T follicular helper cell (primary cell): ENCODE measurements at places on chromosomes 5 and 9.
A peak's percentile ranks its signal among the peaks of the same experiment; 100 is the strongest.

DNA sequence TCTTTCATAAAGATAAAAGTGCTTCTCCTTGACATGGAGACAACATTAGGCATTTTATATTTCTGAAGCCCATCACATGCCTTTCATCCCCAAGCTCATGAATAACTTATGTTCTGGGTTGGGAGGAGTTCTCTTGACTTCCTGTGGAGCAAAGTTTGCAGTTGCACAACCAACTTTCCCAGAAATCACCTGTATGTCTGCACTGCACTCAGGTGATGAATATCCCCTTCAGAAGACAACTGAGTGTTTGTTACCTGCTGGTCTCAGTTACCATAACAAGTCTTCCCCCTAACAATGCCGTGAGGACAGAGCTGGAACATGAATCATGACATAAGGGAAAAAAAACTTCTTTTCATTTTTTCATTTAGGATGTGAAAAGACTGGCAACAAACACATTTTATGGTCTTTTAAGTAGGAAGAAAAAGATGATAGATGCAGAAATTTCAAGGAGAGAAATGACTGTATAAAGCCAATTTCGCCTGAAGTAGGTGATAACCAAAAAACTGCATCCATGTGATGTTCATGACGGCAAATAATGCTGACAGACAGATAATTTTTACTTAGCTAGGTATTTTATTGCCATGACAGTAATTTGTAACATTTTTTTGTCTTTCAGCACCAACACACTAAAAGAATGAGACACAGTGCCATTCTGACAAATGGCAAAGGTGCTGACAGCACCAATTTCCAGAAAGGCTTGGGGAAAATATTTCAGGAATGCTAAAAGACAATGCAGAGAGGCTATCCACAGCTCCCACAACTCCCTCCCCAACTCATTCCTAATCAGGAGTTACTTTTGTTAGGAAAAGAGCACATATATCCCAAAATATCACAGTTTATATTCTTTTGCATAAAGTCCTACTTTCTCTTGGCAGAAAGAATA lies 656.3 kb downstream of the PRELID2 start:
- no peak for DNase-seq

- DNase-seq: no peak
These were observed 18.3 kb upstream of the IL33 start for GRCh38 chr9:6197330-6197729.

- no peak for DNase-seq
These were observed 10.2 kb upstream of the CDK7 start for GRCh38 chr5:69224520-69224919.

- no peak for DNase-seq
These were observed 114.7 kb downstream of the SNX18 start for GRCh38 chr5:54632131-54632701.

DNA sequence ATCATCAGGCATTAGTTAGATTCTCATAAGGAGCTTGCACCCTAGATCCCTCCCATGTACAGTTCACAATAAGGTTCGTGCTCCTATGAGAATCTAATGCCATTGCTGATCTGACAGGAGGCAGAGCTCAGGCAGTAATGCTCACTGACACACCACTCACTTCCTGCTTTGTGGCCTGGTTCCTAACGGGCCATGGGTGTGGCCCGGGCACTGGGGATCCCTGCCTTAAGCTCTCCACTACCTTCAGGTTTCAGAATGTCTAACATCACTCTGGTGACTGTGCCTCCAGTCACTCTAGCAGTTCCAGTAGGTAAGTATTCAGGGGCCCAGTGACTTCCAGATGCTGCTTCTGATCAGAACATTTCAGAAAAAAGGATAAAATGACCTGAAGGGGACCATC lies 152.4 kb downstream of the LRRC70 start:
- no peak for DNase-seq

GRCh38 chr5:1494780-1495524 lies 28.8 kb downstream of the LPCAT1 start:
- no peak for DNase-seq

GRCh38 chr9:16987026-16987425 lies 116.6 kb upstream of the BNC2 start:
- DNase-seq: no peak

- no peak for DNase-seq
These were observed 109.7 kb upstream of the LHFPL2 start for GRCh38 chr5:78758169-78758839.

DNA sequence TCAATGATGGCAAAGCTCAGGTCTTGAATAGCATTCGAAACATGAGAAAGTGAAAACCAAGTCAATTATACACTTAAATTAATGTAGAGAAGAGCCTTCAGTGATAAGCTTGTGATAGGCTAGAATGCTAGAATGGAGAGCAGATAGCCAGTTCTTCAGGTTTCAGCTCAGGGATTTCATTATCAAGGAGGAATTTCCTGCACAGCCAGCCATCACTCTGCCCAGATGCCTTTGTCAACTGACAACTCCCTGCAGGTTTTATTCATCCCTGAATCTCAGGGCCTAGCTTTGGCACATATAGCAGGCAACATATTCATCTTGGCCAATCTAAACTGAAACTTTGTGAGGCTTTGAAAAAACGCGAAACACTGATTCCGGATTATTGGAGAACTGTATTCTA lies 199.3 kb upstream of the CDH6 start:
- DNase-seq: no peak

DNA sequence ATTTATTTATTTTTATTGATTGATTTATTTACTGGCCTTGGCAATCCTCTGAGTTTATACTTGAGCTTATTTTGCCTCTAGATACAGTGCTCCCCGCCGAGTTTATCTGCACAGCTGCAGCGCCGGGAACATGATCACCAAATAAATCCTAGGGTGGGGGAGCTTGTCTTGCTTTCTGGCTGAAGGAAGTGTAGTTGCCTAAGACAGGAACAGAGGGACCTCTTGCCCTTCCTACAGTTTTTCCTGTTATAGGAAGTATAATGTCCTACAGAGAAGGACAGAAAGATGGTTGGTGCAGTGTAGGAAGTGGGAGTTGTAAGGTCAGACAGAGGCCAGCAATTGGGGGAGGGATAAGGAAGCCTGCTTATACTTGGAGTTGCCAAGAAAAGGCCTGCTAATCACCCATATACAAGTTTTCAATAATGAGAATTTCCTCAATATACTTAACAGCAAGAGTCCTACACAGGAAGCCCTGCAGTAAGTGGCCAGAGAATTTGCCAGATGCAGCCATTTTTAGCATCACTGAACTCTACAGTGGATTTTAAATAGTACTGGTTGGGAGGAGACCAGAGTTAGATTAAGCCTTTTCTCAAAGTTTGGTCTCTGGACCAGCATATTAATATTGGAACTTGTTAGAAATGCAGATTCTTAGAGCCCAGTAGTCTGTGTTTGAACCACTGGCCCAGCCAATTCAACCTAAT lies 7.7 kb downstream of the AOPEP start:
- no peak for DNase-seq

GRCh38 chr9:5714501-5715401 lies 85.8 kb downstream of the RIC1 start:
- DNase-seq: no peak

- no peak for DNase-seq
These were observed 30.2 kb upstream of the HSPA9 start for GRCh38 chr5:138605254-138605972.

DNA sequence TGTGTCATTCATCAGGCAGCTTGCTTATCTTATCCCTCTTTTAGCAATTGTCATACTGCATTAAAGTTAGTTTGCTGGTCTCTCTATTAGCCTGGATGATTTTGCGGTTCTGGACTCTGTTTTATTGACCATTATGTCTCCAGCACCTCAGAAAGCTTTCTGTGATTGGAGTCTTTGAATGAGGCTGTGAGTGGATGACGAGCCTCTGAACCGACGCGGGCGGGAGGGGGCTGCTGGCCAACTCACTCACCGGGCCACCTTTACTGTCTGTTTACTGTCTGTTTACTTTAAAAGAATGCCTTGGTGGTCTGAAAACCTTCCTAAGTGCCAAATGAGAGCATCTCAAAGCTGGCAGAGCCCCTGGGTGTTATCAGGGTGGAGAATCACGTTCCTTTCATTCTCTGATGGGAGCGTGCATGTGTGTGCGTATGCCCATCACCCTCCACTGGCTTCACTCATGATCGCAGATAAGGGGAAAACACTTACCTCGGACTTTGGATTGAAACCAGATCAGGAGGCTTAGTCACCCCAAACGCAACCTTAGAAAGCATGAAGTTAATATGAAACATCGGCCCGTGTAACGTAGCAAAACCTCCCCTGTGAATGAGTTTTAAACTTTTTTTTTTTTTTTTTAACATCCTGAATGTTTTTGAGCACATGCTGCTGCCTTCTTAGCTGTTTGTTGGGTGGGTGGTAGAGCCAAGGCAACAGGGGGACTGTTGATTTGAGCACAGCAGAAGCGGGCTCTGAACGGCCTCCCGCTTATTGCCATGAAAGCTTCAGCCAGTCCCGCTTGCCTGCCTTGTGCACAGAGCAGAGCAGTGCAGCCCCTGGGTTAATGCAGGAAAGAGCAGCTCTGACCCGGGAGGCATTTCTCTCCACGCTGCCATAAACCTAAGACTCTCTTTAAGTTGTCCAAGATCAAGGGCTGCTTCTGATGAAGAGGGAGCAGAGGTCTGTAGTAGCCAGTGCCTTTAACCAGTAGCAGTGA lies 173.6 kb downstream of the GADD45G start:
- DNase-seq: no peak

DNA sequence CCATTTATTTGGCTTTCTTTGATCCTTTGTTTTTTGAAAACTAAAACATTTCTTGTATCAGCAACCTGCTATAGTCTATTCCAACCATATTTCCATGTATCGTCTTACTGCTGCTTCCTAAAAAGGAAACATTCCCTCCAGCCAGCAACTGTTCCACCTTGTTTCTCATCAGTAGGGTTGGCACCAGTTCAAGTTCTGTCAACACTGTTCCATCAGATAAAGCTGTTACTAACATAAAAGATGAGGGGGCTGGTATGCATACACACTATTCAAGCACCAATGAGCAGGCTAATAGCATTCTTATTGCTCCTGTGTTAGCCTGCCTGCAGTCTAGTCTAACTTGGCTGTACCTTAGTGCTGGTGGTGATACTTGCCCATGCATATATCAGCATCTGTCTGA lies 178.3 kb downstream of the CWC27 start:
- no peak for DNase-seq

- no peak for DNase-seq
These were observed 247.5 kb downstream of the NSG2 start for GRCh38 chr5:174293006-174293405.

DNA sequence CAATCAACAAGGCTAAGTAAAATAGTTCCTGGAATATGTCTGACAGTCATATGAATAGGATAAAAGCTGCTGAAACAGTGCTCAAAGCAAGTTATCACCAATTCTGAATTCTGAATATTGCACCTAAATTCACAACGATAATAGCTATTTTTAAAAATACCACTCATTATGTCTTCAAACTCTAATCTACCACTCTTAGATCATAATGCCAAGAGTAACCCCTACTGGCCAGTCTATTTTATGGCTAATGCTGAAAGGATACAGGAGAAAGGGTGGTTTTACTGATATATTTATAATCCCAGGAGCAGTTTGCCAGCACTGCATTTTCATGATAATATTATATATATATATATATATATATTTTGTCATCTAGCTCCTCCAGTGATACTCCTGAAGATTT lies 232.8 kb downstream of the PDE4D start:
- no peak for DNase-seq

GRCh38 chr5:54534191-54535004 lies 16.8 kb downstream of the SNX18 start:
- no peak for DNase-seq

- DNase-seq: peak; percentile 54
These were observed 42.0 kb downstream of the ITK start for GRCh38 chr5:157222506-157223230.

- DNase-seq: no peak
These were observed 13.3 kb downstream of the ODF2 start for GRCh38 chr9:128469070-128469469.

DNA sequence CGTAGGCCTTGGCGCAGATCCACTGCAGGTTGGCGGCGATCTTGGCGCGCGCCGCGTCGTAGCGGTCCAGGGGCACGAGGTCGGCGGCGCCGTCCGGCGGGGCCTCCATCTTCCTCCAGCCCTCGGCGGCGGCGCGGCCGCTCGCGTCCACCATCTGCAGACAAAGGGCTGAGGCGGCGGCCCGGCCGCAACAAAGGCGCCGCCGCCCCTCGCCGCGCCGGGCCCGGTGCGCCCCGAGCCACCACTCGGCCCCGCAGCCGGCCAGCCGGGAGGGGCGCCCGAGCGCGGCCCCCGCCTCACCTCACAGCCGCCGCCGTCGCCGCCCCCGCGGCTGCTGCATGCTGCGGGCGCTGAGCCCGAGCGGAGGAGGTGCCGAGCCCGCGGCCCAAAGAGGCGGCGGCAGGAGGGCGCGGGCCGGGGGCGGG lies 328 bp downstream of the CAMSAP1 start:
- DNase-seq: no peak

GRCh38 chr5:171155621-171156020 lies 153.4 kb upstream of the TLX3 start:
- no peak for DNase-seq

- DNase-seq: no peak
These were observed 24.4 kb upstream of the AKNA start for GRCh38 chr9:114412048-114412683.

DNA sequence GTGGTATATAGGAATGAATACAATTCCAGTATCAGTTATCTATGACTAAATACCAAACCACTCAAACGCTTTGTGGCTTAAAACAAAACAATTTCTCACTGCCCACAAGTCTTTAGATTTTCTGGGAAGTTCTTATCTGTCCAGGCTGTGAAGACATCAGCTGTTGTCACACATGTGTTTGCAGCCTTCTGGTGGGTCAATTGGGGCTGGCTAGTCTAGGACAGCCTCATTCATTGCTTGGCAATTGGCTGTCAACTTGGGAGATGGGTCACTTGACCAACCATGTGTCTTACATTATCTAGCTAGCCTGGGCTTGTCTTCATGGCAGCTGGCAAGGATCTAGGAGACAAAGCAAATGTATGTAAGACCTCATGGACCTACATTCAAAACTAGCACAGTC lies 53.8 kb upstream of the PAPPA start:
- DNase-seq: no peak

DNA sequence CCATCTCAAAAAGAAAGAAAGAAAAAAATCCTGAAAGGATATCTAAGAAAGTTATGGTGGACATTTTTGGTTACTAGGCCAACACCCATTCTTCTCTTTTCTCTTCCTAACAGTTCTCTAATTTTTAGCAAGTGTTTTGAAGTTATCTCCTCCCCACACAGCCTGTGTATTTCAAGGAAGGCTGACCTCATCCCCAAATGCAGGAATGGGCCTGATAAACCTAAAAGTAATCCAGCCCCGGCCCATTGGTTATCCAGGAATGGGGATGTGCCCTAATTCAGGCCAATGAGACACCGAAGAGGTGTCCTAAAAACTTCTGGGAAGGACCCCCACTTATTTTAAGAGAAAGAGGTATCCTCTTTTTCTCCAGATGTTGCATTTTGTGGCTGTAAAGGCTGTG lies 46.6 kb downstream of the F2R start:
- no peak for DNase-seq
